ENCODE measurements at places on chromosomes 3 and 15.

DNA sequence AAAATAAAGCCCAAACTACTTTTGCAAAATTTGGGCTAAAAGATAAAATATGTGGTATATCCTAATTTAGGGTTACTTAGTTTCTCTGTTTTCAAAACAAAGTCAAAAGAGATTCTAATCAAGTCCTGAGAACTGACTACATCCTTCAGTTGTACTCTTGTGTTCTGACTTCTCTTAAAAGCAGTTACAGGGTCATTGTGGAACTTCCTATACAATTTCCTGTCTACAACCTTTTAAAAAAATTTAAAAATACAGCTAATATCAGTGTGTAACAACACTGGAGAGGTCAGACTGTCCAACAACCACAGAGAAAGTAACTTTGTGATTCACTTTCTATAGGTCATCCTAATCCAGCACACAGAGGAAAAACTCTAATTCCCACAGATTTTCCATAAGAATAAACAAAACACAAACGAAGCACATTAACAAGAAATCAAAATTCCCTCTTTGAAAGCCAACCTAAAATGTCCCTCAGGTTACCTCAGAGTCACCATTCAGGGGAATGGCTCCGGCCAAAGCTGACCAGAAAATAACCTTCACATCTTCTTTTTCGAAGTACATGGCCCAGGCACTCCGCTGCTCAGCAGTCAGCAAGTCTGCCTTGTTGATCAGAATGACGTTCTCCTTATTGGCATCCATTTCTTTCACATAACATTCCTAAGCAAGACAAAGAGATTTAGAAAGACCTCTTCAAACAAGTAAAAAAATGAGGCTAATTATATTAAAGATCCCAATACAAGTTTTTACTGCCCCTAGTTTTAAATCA lies 13.3 kb downstream of the LSG1 start:
- DNase-seq: no peak

GRCh38 chr3:53324105-53324504 lies 23.2 kb downstream of the DCP1A start:
- DNase-seq: no peak

DNA sequence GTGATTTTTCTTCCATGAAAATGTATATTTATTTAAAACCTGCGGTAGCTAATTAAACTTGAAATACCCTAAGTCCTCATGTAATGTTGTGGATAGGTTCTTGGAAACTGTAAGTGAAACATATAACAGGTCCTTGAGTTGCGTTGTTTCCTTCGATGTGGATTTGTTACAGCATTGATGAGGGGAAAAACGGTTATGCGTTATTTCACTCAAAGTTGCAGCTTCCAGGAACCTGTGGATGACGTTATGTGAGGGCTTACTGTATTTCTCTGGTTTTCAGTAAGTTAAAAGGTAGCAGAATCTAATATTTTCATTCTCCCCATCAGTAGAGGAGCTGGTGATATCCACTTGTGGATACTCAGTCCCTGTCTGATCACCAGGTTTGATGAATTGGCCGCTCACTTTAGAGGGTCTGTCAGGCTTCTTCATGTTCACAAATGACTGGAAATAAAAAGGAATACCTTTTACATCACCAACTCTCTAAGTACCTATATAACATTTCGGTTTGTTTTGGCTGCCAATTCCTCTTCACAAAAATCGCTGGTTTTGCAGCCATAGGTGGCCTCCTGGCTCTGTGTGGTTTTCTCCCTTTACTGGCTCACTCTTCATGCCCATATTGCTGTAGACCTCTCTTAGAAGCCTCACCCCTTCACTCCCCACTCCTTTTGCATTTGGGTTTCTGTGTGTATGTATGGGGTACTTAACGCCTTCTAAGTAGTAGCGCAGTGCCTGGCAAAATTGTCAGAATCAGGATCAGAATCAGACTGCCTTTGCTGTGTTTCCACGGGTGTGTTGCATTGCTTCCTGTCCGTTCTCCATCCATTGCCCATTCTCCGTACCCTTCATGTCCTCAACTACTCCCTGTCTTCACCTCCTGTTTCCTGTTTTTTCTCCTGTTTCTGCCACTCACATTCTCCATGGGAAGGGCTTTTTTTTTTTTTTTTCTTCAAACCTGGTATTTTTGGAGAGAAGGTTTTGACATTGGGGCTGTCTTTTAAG lies 112.6 kb downstream of the FNDC3B start:
- DNase-seq: no peak

DNA sequence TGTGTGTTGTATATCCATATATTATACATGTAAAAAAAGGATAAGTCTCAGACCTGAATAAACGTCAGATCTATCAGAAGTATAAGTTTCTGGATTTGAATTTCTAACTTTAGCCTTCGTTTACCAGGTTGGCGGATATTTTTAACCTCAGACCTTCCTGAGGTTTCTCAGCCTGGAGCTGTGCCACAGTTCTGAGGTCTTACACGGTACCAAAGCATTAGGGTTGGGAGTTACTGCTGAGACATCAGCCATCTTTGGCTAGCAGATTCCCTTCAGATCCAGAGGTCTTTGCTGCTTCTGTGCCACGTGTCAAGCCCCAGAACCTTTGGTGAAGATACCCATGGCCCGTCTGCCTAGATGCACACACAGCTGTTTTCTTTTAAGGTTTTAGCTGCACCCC lies 84.7 kb downstream of the PPP2R3A start:
- no peak for DNase-seq

GRCh38 chr3:100368441-100368840 lies 32.4 kb downstream of the TOMM70 start:
- no peak for DNase-seq

DNA sequence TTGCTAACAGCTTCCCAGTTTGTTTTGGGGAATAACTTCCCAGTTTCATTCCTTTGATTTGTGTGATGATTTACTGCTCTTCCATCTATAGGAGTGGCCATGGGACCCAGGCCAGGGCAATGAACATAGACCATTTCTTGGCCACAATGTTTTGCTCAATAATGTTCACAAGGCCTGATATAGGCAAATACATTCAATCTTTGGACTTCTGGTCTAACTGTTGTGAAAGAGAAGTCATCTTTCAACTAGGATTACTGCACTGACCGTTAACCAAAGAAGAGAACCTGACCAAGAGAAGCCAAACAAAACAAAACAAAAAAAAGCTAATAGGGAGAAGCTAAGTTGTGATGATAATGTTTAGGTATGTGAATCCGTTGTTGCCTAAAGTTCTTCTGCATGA lies 221.8 kb upstream of the SUCLG2 start:
- DNase-seq: no peak

- no peak for DNase-seq
Measured at GRCh38 chr15:100515758-100516157, 13.0 kb downstream of the CERS3 start.

DNA sequence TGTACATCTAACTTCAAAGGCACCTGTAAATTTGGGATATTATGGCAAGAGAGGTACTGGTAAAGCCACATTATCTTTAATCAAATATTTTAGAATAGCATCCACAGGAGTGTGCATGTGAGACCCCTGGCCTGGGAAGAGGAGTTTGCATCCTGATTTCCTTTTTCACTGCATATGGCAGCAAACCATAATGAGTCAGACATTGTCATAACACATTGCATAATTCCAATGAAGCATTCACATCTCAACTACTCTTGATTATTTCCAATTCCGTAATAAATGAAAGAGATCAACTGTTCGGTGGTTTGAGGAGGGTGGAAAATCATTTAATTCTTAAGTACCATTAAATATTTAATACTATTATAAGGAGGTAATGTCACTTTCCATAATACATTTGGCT lies 215.0 kb downstream of the MECOM start:
- no peak for DNase-seq

GRCh38 chr15:29089731-29090616 lies 179.6 kb downstream of the NSMCE3 start:
- no peak for DNase-seq

GRCh38 chr3:123783050-123783689 lies 101.0 kb downstream of the MYLK start:
- no peak for DNase-seq

DNA sequence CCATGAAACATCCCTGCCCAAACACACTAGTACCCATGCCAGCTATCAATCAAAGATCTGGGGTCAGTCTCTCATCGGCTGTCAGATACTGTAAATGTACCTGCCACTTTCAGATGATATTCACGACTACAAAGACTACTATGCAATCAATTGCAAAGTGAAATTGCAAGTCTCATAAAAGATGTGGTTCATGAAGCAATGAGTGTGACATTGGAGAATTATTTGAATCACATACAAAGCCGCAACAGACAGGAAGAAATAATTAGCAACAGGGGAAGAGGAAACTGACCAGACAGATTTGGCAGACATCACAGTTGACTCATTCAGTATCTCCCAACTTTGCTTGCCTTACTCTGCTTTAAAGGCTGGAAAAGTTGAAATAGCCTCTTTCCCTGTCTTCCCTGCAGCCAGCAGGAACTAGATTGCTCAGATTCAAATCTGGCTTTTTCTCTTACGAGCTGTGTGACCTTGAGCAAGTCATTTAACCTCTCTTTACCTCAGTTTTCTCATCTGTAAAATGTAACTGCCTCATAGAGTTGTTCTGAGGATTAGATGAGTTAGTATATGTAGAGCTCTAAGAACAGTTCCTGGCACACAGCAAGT lies 95.7 kb upstream of the C3orf80 start:
- no peak for DNase-seq

GRCh38 chr3:53721187-53722119 lies 124.8 kb downstream of the CHDH start:
- no peak for DNase-seq

DNA sequence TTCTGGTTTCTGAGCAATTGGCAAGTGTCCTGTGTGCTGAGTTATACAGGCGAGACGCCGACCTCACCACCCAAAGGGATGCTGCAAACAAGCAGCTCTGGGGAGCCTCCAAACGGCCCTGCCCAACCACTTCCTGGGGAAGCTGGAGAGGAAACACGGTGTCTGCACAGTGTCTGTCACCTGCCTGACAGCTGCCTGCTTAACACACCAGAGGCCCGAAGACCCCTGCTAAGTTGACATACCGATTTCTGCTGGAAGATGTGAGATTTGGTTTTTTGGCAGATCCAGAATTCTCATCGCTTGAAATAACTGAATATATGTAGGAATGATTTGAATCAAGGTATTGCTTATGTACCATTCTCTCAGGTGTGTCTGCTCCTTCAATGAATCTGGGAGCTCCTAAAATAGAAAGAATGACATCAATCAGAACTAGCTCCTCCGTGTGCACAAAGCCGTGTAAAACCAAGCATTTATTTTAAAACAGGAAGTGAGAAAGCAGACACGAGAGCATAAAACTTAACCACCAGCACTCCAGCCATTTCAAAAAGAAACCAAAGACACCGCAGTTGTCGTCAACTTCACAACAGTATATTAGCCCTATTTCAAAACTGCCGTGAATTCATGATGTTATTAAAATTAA lies 27.2 kb downstream of the LRRC2 start:
- no peak for DNase-seq

DNA sequence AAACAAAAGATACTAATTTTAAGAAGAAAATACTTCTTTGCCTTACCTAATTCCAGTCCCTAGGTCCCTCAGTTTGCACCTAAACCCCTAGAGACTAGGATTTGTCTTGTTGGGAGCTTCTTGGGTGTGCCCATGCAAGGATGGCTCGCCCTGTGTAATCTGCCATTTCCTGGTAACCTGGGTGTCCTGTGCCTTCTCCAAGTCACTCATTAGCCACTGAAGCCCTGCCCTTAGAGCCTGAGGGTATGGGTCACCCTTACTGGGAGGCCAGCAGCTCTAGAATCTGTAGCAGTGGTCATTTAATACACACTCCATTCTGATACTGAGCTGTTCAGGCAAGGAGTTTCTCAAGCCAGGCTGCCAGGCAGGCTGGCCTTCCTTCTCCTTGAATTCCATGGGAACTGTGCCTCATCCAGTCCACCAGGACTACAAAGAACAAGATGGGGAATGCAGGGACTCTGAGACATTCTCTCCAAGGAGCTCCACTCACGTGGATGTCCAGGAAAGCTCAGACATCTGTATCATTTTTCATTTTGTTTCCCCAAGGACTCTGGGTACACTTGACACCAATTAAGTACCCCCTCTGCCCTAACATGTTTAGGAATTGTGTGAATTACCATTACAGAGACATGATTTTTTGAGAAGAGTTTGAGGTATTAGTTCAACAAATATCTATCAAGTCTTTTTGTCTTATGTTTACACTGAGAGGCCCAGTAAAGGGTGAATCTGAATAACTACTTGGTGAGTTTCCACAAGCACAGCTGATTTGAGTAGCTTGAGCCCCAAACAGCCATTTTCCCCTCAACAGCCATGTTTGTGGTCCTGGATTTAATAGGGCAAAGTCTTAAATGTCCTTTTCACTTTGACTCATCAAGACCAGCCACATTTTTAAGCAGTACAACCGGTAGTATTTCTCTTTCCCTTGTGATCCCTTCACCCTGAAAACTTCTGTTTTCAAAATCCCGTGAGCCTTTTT lies 52.6 kb downstream of the ARNT2 start:
- no peak for DNase-seq

DNA sequence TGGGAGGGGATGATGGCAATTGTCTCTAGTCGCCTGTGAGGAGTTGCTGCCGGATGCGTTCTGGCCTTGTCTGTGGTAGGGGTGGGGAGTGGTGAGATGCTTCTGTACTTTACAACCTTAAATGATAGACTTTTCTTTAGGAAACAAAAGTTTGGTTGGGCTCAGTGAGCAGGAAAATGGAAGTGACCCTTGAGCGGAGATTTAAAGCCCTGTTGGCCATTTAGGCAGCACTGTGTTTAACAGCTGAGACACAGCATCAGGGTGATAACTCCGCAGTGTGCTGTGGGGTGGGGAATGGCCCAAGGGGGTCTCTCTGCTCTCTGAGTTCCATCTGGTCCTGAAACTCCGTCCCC lies 36.6 kb downstream of the SPSB4 start:
- no peak for DNase-seq

GRCh38 chr3:140950863-140951262 lies 9.2 kb downstream of the SLC25A36 start:
- no peak for DNase-seq
